NCI-H1417 (cell line): ENCODE measurements at places on chromosomes 16 and 17.

- DNase-seq: no peak
These were observed 26.4 kb downstream of the GOSR1 start for GRCh38 chr17:30503558-30503957.

- no peak for DNase-seq
These were observed 62.4 kb downstream of the SOX9 start for GRCh38 chr17:72183194-72183685.

- no peak for DNase-seq
These were observed 224.8 kb downstream of the RBFOX3 start for GRCh38 chr17:79385962-79386563.

DNA sequence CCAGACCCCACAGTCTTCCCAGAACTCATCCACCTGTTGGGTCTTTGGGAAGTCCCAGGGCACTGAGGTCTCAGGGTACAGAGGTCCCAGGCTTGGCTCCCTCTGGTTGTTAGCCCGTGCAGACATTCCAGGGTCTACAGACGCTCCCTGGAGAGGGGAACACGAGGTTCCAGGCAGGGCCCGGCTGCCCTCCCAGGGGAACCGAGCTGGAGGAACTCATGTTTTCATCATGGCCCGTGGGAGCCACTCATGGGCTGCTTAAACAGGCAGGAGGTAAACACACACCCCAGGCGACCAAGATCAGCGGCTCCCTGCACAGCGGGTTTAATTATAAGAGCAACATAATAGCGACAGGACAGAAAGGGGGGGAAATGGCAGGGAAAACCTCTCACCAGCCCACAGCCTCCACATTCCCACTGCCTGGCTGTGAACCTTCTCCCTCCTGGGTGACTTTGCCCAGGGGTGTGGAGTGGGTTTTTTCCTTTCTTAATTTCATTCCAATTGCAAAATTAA lies 36.5 kb downstream of the TRARG1 start:
- DNase-seq: peak; percentile 81

DNA sequence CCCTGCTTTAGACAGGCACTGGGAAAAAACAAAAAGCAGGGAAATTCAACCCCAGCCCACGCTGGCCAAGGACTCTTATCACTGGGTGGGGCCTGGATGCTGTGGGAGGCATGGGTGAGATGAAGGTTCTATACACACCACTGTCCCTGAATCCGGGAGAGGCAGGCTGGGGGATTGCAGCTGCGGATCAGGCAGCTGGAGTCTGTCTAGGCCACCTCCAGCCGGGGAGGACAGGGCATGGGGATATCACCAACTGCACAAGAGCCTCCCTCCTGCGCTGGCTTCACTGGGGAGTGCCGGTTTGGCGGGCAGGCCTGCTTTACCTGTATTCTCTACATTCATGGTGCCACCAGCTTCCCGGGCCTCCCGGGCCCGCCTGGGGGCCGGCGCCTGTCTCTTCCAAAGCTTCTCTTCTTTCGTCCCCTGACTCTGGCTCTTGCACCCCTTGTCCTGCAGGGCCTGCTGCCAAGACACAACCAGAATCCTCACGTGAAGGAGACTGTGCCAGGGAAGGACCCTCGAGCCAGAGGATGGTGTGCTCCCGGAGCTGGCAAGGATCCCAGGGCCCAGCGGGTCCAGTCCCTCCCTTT lies 13.9 kb downstream of the KIFC3 start:
- no peak for DNase-seq

- no peak for DNase-seq
These were observed 529.1 kb downstream of the HS3ST4 start for GRCh38 chr16:26220894-26221293.

DNA sequence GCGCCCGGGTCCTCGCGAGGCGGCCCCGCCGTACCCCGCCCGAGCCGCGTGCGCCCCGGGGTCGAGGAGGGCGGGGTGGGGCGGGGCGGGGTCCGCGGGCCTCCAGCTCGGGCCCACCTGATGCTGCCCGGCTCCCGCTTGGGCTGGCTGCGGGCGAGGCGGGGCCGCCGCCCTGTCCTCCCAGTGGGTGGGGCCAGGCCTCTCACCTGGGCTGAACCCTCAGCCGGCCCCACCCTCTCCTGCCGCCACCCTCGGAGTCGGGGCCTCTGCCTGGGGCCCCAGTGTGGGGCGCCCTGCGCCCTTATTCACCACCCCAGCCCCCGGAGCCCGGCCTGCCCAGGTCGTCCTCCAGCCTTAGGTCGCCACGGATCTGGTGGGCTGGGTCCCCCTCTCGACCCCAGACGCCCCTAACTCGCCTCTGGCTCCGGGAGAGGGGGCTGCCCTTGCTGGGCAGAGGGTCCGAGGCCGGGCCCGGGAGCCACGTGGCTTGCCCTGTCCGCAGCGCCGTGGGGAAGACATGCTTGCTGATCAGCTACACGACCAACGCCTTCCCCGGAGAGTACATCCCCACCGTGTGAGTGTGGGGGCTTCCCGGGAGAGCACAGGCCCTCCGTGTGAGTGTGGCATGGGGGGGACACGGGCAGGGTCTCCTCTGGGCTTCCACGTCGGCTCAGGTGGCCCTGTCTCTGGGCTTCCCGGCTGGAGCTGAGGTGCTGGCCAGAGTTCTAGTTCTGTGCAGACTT lies 578 bp downstream of the RAC3 start:
- peak; percentile 44 for DNase-seq

- DNase-seq: no peak
These were observed 356.6 kb downstream of the RBFOX1 start for GRCh38 chr16:7689234-7689633.

DNA sequence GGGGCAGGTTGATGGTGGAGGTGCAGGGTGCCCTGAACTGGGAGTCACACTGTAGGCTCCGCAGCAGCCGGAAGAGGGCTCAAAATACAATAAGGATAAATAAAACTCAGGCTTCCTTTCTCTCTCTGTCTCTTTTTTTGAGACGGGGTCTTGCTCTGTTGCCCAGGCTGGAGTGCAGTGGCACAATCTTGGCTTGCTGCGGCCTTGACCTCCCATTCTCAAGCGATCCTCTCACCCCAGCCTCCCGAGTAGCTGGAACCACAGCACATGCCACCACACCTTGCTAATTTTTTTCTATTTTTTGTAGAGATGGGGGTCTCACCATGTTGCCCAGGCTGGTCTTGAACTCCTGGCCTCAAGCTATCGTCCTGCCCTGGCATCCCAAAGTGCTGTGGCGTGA lies 32.9 kb upstream of the NPTX1 start:
- no peak for DNase-seq

GRCh38 chr16:1374418-1375297 lies 22.9 kb downstream of the GNPTG start:
- no peak for DNase-seq

- DNase-seq: no peak
These were observed 17.9 kb downstream of the FOXJ1 start for GRCh38 chr17:76123191-76123499.

- DNase-seq: no peak
These were observed 359.3 kb downstream of the HS3ST4 start for GRCh38 chr16:26051063-26051462.

GRCh38 chr17:79721993-79722671 lies 8.6 kb upstream of the ENPP7 start:
- peak; percentile 51 for DNase-seq

DNA sequence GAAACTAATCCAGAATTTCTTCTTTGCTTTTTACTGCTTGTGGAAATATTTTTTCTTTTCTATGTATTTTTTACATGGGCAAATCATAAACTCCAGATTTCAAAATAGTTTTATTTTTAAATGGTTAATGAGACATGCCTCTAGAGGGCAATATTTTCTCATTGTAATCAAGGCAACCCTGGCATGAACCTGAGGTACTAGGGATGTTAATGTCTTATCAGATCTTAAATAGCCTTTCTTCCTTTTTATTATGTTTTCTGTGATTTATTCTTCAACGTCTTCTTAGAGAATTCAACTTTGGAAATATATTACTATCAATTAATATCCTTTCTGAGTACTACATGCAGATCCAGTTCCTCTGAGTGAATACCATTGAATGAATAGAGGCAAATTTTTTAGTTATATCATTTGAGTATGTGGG lies 324.7 kb downstream of the BCAS3 start:
- no peak for DNase-seq

GRCh38 chr16:23423496-23424049 lies 29.4 kb downstream of the COG7 start:
- DNase-seq: peak; percentile 61

GRCh38 chr17:49071106-49071505 lies 61.5 kb upstream of the B4GALNT2 start:
- DNase-seq: no peak

DNA sequence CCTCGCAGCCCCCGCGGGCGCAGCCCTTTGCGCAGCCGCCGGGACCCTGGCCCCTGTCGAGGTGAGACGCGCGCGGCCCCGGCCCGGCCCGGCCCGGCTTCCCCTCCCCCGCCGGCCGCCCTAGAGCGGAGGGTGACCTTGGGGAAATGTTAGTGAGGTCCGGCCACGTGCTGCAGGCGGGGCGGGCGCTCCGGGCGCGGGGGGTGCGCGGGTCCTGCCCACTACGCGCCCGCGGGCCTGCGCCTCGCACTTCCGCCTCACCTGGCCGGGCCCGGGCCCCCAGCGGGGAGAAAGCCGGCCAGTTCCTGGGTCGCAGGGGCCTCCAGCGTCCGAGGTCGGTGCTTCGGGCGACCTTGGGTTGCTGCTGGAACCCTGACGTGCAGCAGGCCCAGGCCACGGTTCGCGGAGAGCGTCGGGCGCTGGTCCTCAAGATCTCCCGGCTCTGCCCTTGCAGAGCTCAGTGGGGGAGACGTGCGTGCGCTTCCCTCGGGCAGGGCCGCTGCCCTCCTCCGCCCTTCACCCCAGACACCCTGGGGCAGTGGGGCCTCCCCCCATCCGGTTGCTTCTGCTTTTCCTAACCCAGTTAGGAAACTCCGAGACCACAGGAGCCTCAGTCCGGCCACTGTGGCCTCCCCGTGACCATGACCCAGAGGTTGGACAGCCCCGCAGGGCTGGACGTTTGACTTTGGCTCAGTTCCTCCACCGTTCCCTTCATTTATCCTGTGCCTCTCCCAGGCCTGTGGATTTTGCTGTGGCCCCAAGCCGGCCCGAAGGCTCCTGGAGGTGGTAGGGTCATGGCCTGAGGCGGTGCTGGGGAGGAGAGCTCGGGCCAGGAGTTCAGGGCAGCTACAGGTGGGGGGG lies 791 bp downstream of the MCRIP2 start:
- DNase-seq: peak; percentile 67

DNA sequence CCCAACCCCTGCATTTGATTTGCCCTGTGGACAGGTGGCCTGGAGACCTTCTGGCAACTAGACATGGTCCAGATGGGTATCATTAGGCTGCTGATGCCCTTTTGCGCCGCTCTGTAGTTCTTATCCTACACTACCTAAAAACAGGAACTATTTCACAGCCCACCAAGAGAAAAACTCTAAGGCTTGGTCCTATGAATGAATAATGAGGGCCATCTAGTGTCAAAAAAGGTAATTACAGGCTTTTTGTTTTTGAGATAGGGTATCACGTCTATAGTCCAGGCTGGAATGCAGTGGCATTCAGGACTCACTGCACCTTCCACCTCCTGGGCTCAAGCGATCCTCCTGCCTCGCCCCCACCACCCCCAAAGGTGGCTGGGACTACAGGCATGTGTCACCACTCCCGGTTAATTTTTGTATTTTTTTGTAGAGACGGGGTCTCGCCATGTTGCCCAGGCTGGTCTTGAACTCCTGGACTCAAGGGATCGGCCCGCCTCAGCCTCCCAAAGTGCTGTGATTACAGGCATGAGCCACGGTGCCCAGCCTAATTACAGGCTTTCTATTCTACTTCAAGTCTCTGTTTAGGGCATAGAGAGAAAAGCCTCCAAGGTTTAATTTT lies 20.9 kb downstream of the COIL start:
- DNase-seq: peak; percentile 62

DNA sequence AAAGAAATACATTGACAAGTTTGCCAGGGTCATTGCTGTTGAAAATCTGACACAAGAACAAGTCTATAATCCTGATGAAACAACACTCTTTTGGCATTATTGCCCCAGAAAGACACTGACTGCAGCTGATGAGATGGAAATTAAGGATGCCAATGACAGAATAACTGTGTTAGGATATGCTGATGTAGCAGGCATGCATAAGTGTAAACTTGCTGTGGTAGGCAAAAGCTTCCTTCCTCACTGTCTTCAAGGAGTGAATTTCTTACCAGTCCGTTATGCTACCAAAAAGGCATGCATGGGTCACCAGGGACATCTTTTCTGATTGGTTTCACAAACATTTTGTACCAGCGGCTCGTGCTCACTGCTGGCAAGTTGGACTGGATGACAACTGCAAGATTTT lies 10.5 kb downstream of the GDPD1 start:
- no peak for DNase-seq

DNA sequence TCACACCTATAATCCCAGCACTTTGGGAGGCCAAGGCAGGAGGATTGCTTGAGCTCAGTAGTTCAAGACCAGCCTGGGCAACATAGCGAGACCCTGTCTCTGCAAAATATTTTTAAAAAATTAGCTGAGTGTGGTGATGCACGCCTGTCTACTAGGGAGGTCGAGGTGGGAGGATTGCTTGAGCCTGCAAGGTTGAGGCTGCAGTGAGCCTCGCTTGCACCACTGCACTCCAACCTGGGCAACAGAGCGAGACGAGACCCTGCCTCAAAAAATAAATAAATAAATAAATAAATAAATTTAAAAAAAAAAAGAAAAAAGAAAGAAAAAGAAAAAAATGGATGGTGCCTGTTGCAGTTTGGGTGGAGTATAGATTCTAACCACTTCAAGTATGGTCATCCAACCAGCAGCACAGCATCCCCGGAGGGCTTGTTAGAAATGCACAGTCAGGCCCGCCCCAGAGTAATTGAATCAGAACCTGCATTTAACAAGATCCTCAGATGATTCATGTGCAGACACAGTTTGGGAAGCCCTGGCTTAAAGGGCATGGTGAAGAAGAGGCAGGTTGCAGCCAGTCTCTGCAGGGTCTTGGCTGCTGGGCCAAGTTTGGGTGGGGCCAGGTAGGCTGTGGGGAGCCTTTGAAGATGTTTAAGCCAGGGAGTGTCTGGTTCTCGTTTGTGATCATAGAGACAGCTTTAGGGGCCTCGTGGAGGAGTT lies 40.8 kb downstream of the MRC2 start:
- DNase-seq: no peak

DNA sequence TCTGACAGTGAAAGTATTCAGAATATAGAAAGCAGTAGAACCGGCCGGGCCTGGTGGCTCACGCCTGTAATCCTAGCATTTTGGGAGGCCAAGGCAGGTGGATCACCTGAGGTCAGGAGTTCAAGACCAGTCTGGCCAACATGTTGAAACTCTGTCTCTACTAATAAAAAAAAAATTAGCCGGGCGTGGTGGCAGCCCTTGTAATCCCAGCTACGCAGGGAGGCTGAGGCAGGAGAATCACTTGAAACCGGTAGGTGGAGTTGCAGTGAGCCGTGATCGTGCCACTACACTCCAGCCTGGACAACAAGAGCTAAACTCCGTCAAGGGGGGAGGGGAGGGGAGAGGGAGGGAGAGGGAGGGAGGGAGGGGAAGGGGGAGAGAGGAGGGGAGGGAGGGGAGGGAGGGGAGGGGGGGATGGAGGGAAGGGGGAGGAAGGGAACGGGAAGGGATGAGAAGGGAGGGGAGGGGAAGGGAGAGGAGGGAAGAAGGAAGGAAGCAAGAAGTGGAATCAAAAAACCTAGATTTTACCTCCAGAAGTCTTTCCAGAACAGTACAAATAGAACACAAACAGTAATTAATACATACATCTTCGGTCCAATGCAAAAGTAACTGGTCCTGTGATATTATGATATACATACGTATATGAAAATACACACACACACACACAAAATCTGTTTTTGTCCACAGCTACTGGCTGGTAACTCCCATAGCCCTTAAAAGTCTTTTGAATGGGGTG lies 10.9 kb upstream of the NT5C start:
- no peak for DNase-seq
